Activated T-helper 1 cell treated with anti-CD3 and anti-CD28 coated beads, Interleukin-2, amount 50 U/mL, for 16 hours (primary cell): ENCODE measurements at places on chromosomes 12 and 14.

- no peak for DNase-seq
These were observed 11.5 kb downstream of the CCDC198 start for GRCh38 chr14:57482120-57482519.

DNA sequence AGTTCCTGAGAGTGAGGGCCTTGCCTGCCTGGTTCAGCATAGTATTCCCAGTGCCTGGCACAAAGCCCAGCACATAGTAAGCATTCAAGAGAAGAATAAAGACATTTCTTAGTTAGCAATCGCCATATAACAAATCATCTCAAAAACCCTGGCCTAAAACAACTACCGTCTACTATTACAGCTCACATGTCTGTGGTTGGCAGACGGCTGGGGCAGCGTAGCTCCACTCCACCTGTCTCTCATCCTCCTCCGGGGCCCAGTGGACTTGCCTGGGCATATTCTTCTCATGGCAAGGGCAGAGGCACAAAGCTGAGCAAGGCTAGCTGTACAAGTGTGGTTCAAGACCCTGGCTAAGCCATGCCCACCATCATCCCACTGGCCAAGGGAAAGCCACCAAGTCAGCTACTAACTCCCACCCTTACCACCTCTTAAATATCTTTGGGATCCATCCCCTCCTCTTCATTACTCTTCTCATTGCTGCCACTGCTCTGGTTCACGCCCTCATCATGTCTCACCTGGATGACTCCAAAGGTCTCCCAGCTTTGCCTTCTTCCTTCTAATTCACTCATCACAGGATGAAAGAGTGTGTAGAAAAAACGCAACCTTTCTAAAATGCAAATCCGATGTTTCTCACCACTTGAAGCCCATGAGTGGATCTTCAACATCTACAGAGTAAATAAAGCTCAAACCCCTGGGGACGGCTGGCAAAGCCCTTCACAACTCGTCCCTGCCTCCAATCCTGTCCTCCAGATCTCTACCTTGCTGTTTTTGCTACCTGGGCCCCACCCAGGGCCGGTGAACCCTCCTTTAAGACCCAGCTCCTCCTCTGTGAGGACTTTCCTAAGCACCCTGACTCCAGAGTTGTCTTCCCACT, 10.4 kb downstream of the TMEM229B start:
- no peak for DNase-seq

GRCh38 chr14:95248432-95248831, 71.3 kb downstream of the CLMN start:
- DNase-seq, result no peak

DNA sequence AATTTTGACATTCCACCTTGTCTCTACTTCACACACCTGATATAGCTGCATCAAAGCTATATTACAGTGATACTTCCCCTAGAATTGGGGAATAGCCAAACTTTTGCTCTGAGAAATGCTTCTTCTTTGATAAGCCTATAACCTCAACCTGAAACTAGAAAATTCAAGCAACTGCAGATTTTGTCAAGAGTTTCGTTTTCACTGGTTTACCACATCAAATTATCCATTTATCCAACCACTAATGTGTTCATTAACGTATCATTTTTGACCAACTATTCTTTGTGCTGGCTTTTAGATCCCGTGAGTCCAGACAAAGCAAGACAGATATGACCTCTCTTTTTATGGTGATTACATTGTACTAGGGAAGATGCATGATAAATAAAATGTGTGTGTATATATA, 13.5 kb upstream of the TAS2R46 start:
- no peak for DNase-seq

GRCh38 chr14:61654026-61654425, 41.3 kb upstream of the HIF1A start:
- no peak for DNase-seq

GRCh38 chr12:51890133-51890464, 2.2 kb downstream of the ANKRD33 start:
- DNase-seq, result no peak

GRCh38 chr12:42969355-42969754, 379.8 kb upstream of the PRICKLE1 start:
- no peak for DNase-seq

GRCh38 chr12:110171186-110171538, 47.0 kb downstream of the IFT81 start:
- DNase-seq, result no peak

- no peak for DNase-seq
These were observed 115.9 kb downstream of the NTN4 start for GRCh38 chr12:95674631-95675030.

DNA sequence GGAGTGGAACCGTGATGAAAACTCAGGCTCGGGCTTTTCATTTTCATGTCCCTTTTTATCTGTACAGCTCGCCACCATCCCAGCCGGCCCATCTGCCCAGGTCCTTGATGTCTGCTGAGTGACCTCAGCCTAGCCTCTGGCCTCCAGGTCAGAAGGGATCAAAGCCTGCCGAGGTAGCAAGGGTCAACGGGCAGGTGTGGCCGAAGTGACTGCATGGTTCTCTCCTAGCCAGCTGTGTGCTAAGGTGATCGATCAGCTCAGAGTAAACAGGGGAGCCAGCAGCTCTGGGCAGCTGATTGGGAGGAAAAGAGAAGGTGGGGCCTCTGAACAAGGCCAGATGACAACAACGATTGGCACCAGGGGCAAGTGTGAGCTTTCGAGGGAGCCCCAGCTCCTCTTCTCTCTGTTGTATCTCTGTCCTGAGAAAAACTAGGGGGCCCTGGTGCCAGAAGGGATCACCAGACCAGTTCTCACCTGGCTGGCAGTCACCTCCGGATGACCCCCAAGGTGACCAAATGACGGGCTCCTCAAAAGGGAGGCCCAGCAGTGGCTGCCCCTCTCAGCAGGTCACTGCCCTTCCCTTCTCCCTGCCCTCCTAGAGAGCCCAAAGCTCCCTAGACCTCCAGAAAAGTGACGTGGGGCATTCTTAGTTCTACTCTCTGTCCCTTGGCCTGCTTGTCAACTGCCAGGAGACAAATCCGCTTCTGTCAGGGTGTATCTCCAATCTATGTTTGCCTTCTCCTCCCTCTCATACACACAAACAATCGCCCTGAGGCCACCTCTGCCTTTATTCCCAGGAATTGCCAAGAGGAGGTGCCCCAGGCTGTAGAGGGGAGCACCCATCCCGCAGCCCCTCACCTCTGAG, 3.4 kb downstream of the SLC6A12 start:
- DNase-seq, result no peak

GRCh38 chr12:2057041-2057794, 4.4 kb downstream of the CACNA1C start:
- DNase-seq, result no peak

- DNase-seq, result no peak
These were observed 44.4 kb upstream of the GNG2 start for GRCh38 chr14:51816031-51816430.

GRCh38 chr12:119156401-119157044, 22.2 kb upstream of the HSPB8 start:
- no peak for DNase-seq

DNA sequence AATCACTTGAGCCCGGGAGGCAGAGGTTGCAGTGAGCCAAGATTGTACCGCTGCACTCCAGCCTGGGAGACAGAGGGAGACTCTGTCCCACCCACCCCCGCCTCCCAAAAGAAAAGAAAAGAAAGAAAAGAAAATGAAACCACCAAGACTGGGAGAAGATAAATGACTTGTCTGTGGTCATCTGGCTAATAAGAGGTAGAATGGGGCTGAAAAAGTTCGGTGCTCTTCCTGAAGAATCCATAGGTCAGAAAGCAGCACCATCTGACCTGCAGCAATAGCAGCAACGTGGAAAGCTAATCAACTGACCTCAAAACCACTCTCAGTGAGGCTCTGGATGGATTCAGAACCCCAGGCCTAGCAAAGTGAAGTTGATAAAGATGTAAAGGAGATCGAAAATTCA, 25.2 kb downstream of the SSH1 start:
- no peak for DNase-seq

GRCh38 chr14:65015391-65015790, 28.7 kb downstream of the FNTB start:
- DNase-seq, result no peak
